ENCODE measurements at places on chromosomes 12 and 14. TPM values are rescaled to one million over a fixed set of nuclear protein-coding genes. Genes with fewer than 3 reads are reported as not detected.

The STAB2 gene
- not detected for total RNA-seq

DNA sequence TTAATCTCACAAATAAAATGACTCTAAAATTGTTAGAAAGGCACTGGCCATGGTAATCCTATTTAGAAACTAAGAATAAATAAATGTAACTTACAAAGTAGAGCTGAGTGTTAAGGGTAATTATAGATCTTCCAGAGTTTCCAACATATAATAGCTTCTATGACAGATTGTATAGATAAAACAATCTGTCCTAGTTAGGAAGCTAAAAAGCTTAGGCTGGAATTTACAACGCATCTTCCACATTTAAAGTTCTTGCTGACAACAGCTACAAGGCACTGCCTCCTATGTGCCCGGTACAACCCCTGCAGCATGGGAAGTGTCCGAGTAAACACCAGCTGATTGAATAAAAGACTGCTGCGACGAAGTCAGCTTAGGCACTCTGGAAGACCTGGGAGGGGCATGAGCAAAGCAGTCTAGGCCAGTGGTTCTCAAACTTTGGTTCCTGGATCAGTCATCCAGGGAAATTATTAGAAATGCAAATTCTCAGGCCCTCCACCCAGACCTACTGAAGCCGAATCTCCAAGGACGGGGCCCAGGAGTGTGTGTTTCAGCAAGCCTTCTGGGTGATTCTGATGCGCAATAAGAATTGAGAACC is 635.6 kb upstream of the TBX3 start:
- DNase-seq: no peak

GRCh38 chr12:130083734-130084133 is 78.5 kb upstream of the FZD10 start:
- no peak for DNase-seq

GRCh38 chr14:90058876-90059458 is 2.8 kb upstream of the KCNK13 start:
- no peak for DNase-seq

The RGS6 gene
- total RNA-seq: 13.1 TPM

The MYBPC1 gene
- total RNA-seq: 2.1 TPM

- DNase-seq: no peak
These were observed 847 bp downstream of the MMP14 start for GRCh38 chr14:22837114-22837749.

GRCh38 chr12:52145228-52146088 is 46.4 kb downstream of the KRT80 start:
- DNase-seq: no peak

The DBX2 gene
- 0.51 TPM for total RNA-seq
